ENCODE measurements at places on chromosomes 13 and 19. TPM values are rescaled to one million over a fixed set of nuclear protein-coding genes. Genes with fewer than 3 reads are reported as not detected.
A peak's percentile ranks its signal among the peaks of the same experiment; 100 is the strongest.

DNA sequence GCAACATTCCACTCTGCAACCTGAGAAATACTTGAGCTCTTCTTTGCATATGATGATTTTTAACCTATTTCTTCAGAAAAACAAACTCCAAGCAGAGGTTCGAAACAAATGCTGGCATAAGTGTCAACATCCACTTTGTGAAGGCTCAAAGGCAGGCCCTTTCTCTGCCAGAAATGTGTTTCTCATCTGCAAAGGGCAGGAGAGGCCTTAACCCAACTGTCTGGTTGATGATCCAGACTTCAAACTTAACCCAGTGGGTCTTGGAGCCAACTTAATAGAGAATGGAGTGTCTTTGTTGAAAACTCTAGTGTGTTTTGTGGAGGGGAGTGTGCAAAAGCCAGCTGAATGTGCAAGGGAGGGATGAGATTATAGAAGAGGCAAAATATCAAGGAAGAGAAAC is 28.3 kb upstream of the ZNF507 start:
- no peak for DNase-seq
- H3K27ac ChIP-seq = no peak overlapping the region
- no peaks in the 10 kb centered on the region for H3K36me3 ChIP-seq
- no peaks in the 10 kb centered on the region for H3K4me1 ChIP-seq
- no peak overlapping the region for H3K4me3 ChIP-seq

DNA sequence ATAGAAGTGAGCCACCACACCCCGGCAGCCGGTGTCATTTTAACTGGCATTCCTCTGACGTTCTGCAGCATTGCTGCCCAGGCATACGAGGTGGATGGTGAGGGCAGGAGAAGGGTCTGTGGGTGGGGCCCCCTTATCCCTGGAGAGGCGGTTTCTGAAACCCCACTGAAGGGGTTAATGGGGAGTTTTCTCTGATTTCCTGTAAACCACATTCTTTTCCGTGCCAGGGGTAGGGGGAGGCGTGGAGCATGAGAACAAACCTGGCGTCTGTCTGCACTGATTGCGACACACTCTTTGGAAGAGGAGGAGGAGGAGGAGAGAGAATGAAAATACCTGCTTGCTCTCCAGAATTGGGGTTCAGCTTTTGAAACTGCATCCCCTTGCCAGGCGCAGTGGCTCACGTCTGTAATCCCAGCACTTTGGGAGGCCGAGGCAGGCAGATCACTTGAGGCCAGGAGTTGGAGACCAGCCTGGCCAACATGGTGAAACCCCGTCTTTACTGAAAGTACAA is 2.7 kb upstream of the C3 start:
- DNase-seq = no peak
- H3K27ac ChIP-seq = peak overlapping the region; percentile 34
- H3K4me1 ChIP-seq = no peaks in the 10 kb centered on the region
- no peaks in the 10 kb centered on the region for H3K27me3 ChIP-seq

DNA sequence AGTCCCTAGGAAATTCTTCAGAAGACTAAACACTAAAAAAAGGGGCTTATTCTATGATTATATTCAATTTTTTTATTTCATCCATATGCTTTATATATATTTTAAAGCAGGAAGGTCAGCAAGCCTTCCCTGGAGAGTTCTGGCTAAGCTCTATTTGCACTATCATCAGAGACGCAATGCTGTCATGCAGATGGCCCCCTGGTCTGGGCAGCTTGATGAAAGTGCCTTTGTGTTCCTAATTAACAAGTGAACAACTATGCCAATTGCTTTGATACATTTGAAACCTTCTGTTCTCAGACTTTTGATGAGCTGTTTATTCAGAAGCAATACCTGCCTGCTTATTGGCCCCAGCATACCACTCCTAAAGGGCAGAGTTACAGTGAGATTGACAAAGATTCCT is 1344.6 kb downstream of the OLFM4 start:
- DNase-seq = no peak
- no peak overlapping the region for H3K4me3 ChIP-seq
- no peaks in the 10 kb centered on the region for H3K4me1 ChIP-seq
- H3K27ac ChIP-seq = no peak overlapping the region

DNA sequence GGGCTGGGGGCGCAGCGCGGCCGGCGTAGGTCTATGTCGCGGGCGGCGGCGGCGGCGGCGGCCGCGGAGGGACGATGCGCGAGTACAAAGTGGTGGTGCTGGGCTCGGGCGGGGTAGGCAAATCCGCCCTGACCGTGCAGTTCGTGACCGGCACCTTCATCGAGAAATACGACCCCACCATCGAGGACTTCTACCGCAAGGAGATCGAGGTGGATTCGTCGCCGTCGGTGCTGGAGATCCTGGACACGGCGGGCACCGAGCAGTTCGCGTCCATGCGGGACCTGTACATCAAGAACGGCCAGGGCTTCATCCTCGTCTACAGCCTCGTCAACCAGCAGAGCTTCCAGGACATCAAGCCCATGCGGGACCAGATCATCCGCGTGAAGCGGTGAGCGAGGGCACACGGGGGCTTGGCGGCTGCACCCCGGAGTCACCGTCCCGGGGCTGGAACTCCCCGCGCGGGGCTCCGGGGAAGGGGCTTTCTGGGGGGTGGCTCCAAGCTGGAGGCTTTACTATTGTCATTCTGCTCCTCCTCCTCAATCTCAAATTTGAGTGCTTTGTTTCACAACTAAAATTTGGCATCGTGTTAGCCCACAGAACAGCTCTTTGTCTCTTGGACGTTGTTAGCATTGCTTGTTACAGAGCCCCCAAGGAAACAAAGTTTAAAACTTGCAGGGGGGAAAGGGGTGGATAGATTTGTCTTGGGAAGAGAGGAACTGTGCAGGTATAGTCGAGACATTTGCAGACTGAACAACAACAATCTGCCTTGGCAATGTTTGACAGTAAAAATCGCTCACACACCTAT is 630 bp downstream of the RAP2A start:
- no peaks in the 10 kb centered on the region for H3K27me3 ChIP-seq
- peak; percentile 44 for DNase-seq
- H3K36me3 ChIP-seq = no peaks in the 10 kb centered on the region
- no peaks in the 10 kb centered on the region for H3K4me1 ChIP-seq

DNA sequence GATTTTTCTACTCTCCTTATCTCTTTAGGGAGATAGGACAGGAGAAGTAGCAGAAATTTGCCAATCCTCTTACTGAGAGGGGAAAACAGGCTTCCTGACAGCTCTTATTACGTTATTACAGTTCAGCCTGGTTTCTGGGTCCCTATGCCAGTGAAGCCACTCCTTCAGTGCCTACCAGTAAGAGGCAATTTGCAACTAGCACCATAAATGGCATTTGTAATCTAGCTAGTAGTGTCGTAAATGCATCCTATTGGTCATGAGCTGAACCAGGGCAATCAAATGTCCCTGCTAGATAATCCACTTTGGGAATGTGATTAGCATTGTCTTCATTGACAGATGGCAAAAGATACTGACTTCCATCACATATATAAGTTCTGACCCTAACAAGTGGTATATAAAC is 428.8 kb downstream of the DCT start:
- DNase-seq = no peak
- H3K4me3 ChIP-seq = no peak overlapping the region
- H3K27me3 ChIP-seq = no peaks in the 10 kb centered on the region
- H3K27ac ChIP-seq = no peak overlapping the region

- no peak overlapping the region for H3K27ac ChIP-seq
- H3K4me1 ChIP-seq = no peaks in the 10 kb centered on the region
- DNase-seq = no peak
- no peaks in the 10 kb centered on the region for H3K36me3 ChIP-seq
These were observed 178.4 kb downstream of the MYO16 start for GRCh38 chr13:108807841-108808240.

GRCh38 chr13:51262501-51263211 is 40.5 kb downstream of the FAM124A start:
- H3K27ac ChIP-seq = no peak overlapping the region
- H3K36me3 ChIP-seq = no peaks in the 10 kb centered on the region
- H3K4me1 ChIP-seq = no peaks in the 10 kb centered on the region
- no peak for DNase-seq
- H3K27me3 ChIP-seq = no peaks in the 10 kb centered on the region

GRCh38 chr19:10568062-10568825 is 535 bp downstream of the CDKN2D start:
- peak overlapping the region; percentile 81 for H3K27ac ChIP-seq
- no peaks in the 10 kb centered on the region for H3K36me3 ChIP-seq
- H3K4me1 ChIP-seq = peaks cover 30% of the 10 kb centered on the region
- no peaks in the 10 kb centered on the region for H3K27me3 ChIP-seq
- H3K4me3 ChIP-seq = peak overlapping the region; percentile 81

GRCh38 chr13:73187106-73187505 is 128.3 kb downstream of the KLF5 start:
- H3K4me3 ChIP-seq = no peak overlapping the region
- H3K27ac ChIP-seq = no peak overlapping the region
- H3K4me1 ChIP-seq = no peaks in the 10 kb centered on the region

- no peaks in the 10 kb centered on the region for H3K4me1 ChIP-seq
- H3K27me3 ChIP-seq = no peaks in the 10 kb centered on the region
These were observed 7.1 kb upstream of the KLK5 start for GRCh38 chr19:50959731-50960500.

GRCh38 chr19:291561-292280 is 518 bp upstream of the PLPP2 start:
- no peaks in the 10 kb centered on the region for H3K27me3 ChIP-seq
- no peaks in the 10 kb centered on the region for H3K4me1 ChIP-seq
- peak overlapping the region; percentile 93 for H3K27ac ChIP-seq
- H3K36me3 ChIP-seq = no peaks in the 10 kb centered on the region
- peak overlapping the region; percentile 45 for H3K4me3 ChIP-seq

DNA sequence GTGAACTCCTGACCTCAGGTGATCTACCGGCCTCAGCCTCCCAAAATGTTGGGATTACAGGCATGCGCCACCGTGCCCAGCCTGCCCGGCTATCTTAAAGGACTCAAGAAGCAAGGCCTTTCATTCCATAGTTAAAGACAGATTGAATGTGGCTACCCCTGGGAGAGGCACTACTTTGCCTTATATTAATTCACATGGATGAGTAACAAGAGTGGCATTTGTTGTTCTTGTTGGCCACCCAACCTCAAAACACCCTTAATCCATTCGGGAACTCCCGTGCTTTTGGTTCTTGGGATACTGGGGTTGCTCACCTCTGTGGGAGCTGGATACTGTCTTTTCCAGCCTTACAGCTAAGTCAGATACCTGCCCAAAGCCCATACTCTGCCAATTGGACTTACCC is 34.4 kb upstream of the ABCC4 start:
- H3K27me3 ChIP-seq = no peaks in the 10 kb centered on the region
- H3K27ac ChIP-seq = no peak overlapping the region
- H3K36me3 ChIP-seq = no peaks in the 10 kb centered on the region
- no peak for DNase-seq
- H3K4me1 ChIP-seq = no peaks in the 10 kb centered on the region

- no peaks in the 10 kb centered on the region for H3K36me3 ChIP-seq
- H3K4me1 ChIP-seq = no peaks in the 10 kb centered on the region
- no peak overlapping the region for H3K27ac ChIP-seq
These were observed 256.1 kb downstream of the DACH1 start for GRCh38 chr13:71610876-71611275.

DNA sequence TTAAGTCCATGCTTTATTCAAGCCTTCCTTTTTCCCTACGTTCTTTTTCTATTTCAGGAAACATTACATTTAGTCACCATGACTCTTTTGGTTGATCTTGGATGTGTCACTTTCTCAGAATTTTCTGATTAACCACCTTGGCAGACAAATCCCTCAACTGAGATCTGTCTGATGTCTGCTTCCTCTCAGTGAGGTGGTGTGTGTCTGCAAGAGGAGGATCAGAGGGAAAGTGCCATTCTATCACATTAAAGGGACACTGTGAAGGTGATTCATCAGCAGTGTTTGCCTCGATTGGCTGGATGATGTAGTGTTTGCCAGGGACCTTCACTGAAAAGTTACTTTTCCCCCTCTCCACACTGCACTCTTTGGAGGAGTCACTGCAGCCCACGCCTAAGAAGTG is 3.0 kb upstream of the CCNP start:
- H3K36me3 ChIP-seq = no peaks in the 10 kb centered on the region
- no peak for DNase-seq
- no peak overlapping the region for H3K4me3 ChIP-seq
- no peak overlapping the region for H3K27ac ChIP-seq

Gene IGFL3
- not detected for total RNA-seq

Gene CYP2S1
- total RNA-seq = 46.1 TPM

Gene MEF2B
- total RNA-seq = 5.0 TPM

Gene FGF21
- total RNA-seq = not detected

Gene CASP14
- total RNA-seq = not detected

Gene NLRP8
- total RNA-seq = not detected
